T-helper 17 cell (primary cell): ENCODE measurements at places on chromosomes 11 and 22.

DNA sequence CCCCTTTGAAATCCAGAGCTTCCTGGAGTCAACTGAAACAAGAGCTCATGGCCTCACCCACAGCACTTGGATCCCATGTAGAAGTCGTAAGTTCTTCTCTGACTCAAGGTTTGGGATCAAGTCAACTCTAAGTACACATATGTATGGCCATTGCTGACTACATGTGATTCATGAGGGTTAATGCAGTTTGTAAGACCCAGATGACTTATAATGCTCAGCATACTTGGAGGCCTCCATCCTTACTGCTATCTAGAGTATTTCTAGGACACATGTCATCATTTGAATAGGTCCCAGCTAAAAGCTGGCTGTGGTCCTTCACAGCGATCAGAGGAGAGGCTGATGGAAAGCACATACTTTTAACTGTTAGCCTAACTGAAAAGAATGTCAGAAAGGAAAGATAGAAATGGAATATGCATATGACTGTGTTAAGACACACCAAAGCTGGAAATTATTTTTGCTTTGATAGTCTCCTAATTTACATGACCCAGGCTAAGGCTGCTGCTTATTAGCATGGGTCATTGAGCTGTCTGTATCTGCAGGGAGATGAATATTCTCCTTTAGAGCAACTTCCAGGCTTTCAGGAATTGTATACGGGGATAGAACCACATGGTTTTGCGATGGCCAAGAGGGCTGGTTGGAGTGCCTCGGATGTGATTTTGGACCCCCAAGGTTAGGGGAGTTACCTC is 76.3 kb downstream of the NTM start:
- no peak for DNase-seq

DNA sequence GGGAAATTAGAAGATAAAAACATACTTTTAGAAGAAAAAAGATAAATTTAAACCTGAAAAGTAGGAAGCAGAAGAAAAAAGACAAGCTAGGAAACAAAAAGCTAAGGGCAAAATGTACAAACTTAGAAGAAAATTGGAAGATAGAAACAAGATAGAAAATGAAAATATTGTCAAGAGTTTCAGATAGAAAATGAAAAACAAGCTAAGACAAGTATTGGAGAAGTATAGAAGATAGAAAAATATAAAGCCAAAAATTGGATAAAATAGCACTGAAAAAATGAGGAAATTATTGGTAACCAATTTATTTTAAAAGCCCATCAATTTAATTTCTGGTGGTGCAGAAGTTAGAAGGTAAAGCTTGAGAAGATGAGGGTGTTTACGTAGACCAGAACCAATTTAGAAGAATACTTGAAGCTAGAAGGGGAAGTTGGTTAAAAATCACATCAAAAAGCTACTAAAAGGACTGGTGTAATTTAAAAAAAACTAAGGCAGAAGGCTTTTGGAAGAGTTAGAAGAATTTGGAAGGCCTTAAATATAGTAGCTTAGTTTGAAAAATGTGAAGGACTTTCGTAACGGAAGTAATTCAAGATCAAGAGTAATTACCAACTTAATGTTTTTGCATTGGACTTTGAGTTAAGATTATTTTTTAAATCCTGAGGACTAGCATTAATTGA is 1.0 kb downstream of the MALAT1 start:
- no peak for DNase-seq

GRCh38 chr11:13550761-13551160 is 55.0 kb upstream of the PTH start:
- DNase-seq, result no peak

- no peak for DNase-seq
Measured at GRCh38 chr22:41917375-41917902, 2.6 kb upstream of the SHISA8 start.

GRCh38 chr11:64118876-64119665 is 46.8 kb downstream of the MACROD1 start:
- DNase-seq, result no peak

- DNase-seq, result no peak
Measured at GRCh38 chr11:72762641-72763304, 10.6 kb upstream of the ARAP1 start.

DNA sequence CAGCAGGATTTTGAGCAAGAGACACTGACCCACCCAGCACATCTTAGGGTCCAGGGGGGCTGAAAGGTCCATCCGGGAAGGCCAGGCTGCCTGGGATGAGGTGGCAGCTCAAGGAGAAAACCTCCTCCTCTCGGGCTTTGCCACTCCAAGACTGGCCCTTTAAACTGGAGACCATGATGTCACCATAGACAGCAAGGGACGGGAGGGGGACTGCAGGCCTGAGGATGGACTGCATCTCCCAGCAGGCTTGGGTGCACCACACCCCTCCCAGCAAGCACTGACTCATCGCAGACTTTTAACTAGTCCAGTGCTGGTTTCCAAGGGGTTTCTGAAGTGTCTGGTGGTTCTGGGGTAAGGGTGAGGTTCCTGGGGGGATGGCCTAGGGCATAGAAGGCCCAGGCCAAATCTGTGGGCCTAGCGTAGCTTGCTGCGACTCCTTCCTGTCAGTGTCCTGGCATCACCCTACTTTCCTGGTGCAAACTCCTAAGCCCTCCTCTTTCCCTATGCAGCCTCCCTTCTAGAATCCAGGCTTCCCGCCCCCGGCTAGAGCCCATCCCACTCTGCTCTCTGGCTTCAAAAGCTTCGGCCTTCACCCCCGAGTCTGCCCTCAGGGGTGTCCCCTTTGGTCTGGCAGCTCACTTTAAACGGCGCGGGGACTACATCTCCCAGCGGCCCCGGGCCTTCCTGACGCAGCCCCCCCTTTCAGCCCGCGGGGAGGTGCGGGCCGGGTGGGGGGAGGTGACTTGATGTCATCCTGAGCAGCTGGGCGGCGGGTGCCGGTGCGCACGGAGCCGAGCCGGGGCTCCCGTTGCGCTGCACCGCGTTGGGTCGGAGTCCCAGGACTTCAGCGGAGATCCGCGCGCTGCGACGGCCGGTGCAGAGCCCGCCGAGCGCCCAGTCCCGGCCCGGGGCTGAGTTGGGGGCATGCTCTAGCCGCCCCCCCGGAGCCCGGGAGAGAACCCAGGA is at the start of gene PPP2R5B:
TSS of gene PPP2R5B (plus strand) at position 746 of the 966 bp plus-strand sequence. CDS start 1,046 bp downstream, outside the sequence.
- peak; percentile 89 for DNase-seq

GRCh38 chr11:34756591-34756990 is 135.7 kb downstream of the EHF start:
- DNase-seq, result no peak

DNA sequence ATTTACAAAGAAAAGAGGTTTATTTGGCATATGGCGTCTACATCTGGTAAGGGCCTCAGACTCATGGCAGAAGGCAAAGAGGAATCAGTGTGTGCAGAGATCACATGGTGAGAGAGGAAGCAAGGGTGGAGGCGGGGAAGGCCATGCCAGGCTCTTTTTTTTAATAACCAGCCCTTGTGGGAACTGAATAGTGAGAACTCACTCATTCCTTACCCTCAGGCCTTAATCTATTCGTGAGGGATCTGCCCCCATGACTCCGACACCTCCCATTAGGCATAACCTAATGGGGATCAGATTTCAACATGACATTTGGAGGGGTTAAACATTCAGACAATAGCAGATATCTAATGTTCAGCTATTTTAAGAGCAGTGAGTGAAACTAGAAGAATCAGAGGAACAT is 55.7 kb downstream of the ATM start:
- DNase-seq, result no peak

DNA sequence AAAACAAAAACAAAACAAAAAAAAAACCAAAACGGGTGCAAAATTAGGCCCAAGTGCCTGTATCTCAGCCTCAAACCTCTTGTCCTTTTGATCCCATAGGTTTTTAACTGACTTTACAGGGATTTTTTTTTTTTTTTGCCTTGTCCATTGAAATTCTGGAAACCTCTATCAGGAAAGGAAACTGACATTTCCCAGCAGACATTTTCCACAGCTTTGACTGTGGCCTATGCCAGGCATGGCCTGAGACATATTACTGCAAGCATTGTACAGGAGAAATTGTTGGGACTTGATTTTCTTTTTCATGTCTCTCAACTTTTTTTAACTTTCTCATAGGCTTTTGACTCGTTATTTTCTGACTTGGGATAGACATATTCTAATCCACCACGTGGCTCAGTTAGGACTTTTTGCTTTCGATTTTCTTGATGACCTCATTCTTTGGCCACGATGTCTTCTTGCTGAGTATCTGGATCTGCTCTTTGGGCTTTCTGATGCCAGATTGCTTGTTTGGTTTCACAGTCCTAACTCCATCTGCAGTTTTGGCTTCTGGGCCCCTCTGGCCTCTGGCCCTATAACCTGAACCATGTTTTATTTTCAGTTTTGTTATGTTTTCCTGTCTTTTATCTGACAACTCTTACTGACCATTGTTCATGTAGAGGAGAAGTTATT is 336.1 kb upstream of the C11orf87 start:
- DNase-seq, result no peak

DNA sequence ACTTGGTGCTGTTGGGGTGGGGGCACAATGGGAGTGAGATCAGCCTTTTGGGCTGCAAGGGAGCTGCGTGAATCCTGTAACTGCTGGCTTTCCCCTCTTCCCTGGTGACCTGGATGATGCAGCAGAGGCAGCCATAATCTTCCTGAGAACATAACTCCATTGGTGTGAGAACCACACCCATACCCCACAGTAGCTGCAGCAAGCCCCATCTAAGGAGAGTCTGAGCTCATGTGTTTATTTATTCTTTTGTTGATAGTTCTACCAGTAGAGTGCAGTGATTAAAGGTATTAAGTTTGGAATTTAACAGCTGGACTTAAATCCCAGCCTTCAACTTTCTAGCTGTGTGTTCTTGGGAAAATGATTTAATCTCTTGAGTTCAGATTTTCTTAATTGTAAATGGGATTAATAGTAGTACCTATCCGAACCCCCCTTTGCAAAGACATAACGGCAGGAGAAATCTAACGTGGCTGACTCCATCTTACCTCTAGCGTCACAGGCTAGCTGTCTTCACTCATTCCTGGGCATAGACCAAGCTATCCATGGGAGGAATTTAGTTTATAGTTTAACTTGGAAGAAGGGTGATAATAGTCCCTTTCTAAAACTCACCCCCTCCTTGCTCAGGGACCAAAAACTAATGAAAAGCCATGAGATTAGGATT is 385.0 kb upstream of the DDI1 start:
- no peak for DNase-seq

- DNase-seq, result no peak
Measured at GRCh38 chr11:115664313-115664712, 160.1 kb upstream of the CADM1 start.

- DNase-seq, result no peak
Measured at GRCh38 chr11:69943506-69943905, 124.3 kb upstream of the FGF3 start.

DNA sequence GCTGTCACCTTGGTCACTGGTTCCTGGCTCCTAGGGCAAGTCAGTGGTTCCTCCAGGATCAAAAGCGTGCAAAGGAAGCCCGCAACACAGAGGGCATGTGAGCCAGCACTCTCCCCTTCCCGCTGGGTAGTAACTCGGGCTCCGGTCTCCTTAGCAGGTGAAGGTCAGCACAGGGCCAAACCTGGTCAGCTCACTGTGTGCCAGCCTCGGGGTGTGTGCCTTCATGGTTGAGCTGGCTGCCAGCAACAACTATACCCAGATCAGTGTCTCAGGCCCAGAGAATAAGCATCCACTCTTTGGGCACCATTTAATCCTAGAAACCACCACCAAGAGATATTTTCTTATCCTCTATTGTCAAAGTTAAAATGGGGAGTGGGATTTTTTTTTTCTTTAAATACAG is 16.1 kb upstream of the CCDC86 start:
- DNase-seq, result no peak

- no peak for DNase-seq
Measured at GRCh38 chr11:74950374-74950969, 1.4 kb downstream of the SPCS2 start.

- DNase-seq, result no peak
Measured at GRCh38 chr11:63779039-63779438, 10.5 kb upstream of the ZFTA start.

DNA sequence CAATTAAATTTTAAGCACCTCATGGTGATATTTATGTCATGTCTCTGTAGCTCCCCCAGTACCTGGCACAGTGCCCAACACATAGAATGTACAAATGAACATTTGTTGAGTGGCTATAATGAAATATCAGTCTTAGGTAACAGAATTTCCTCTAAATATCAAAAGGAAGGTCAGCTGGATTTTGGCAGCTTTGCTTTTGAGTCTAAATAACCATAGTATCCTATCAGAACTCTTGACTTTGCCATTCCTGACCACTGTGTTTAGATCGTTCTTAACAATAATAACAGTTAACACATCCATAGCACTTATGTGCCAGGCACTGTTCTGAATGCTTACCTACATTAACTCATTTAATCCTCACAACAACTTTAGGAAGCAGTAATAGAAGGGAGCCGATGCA is 26.6 kb downstream of the TMEM123 start:
- no peak for DNase-seq

DNA sequence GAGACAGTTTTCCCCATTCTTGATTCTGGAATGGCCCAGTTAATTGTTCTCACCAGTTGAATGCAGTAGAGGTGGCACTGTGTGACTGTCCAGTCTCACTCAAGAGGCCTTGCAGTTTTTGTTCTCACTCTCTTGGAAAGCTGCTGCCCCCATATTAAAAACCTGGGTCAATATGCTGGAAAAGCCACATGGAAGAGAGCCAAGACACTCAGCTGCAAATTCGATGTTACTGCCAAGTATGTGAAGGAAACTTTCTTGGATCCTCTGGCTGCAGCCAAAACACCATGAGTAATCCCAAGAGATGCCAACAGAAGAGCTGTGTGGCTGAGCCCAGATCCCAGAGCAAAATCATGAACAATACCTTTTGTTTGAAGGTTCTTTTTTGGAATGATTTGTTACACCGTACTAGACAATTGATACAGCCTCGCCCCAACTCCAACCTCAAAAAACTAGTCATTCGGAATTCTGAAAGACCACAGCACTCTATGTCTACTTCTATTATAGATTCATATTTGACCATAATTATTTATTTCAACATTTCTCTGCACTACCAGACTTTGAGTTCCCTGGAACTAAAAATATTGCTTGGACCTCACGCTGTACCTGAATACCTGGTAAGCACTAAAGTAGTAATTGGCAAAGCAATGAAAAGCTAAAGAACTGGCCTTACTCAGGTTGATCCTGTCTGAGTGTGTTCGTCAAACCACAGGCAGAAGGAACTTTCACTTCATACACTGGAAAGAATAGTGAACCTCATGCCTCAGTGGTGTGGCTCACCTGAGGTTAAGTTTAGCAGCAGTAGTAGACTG is 378.8 kb downstream of the ETS1 start:
- no peak for DNase-seq

GRCh38 chr11:116861539-116861938 is 24.1 kb upstream of the APOA1 start:
- no peak for DNase-seq

DNA sequence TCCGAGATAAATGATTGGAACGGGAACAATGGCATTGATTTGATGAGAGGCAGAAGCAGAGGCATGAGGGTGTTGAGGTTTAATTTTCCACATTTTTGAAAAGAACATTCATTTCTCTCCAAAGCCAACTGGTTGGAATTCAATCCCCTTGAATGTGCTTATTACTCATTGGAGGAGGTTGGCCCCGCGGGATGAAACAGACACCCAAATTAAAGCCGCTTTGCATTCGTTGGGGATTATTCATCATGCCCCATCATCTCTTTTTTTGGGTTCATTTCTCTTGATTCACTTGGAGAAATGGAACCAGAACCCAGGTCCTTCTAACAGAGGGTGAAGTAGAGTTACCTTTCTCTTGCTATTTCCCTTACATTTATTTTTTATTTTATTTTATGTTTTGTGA is 47.6 kb upstream of the PARVG start:
- no peak for DNase-seq

GRCh38 chr22:27499121-27499520 is 302.4 kb downstream of the MN1 start:
- DNase-seq, result no peak
